Hematopoietic multipotent progenitor cell (in vitro differentiated cells): ENCODE measurements at places on chromosomes 7 and 10. TPM values are rescaled to one million over a fixed set of nuclear protein-coding genes. Genes with fewer than 3 reads are reported as not detected.

The IMPDH1 gene
- 57.9 TPM for total RNA-seq

- no peak for DNase-seq
These were observed 96.3 kb downstream of the CPED1 start for GRCh38 chr7:121084748-121085336.

GRCh38 chr10:31204090-31204489 is 114.9 kb upstream of the ZEB1 start:
- DNase-seq = no peak

DNA sequence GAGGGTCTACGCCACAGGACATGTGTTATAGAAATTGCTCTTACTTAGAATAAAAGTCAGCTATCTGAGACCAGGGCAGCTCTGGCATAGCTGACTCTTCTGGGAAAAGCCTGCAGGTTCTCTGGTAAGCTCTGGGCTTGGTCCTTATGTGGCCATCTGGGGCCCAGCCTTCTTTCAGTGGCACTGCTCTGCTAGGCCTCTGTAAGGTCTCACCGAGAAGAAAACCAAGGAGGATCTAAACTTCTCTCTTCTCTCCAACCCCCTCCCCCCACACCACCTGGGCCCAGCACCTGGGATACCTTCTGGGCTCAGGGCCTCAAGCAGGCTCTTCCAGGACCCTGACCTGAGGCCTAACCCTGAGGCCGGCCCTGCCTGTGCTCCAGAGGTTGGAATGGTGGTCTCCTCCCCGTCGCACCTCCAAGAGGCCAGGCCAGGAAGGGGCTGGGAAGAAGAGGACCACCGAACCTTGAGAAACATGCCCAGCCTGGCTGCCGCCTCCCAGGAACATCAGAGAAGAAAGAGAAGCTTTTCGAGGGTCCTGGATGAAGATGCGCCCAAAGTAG is 323.6 kb downstream of the GFRA1 start:
- no peak for DNase-seq

DNA sequence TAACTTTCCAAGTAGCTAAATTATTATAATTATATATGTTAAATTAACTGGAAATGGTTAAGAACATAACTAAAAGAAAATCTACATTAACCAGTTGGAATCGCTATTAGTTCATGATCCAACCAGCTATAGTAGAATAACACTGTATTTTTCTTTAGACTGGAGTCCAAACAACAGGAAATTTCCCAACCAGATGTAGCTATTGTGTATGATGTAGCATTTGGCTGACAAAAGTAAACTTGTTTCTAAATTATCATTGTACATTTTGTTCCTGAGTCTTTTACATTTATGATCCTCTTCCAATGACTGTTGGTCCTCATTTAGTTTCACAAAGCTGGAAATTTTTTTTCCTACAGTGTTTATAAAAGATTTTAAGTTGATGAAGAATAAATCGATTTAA is 62.1 kb downstream of the PAPSS2 start:
- no peak for DNase-seq

DNA sequence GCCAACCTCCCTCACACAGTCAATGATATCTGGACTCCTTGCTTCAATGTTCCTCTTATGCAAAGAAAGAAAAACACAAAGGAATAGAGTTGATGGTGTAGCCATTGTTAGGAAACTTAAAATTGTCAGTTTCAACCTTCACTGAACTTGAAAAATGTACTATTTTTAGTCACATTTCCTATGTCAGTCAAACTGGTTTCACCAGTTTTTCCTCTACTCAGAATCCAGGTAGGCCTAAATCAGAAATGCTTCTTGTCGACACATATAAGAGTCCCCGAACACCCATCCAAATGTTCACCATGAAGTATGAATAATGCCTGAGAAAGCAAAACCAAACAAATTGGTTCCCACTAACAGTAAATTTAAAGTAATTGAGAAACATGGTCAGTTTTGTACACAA is 42.4 kb upstream of the ZMYND11 start:
- no peak for DNase-seq

DNA sequence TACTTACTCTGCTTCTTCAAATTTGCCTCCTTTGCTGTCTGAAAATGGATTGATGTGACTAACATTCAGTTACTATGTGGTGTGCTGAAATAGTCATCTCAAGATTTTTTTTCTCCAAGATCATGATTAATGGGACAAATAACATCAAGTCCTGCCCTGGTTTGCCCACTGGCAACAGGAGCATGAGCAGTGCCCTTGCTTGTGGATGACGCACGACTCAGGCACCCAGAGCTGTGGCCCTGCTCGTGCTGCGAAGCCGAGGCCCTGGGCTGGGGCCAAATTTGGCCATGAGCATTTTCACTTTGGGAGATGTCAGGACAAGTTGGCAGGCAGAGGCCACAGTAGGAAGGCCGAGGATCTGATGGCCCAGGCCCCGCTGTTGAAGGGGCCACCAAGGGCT is 239.8 kb upstream of the IGFBP3 start:
- no peak for DNase-seq

DNA sequence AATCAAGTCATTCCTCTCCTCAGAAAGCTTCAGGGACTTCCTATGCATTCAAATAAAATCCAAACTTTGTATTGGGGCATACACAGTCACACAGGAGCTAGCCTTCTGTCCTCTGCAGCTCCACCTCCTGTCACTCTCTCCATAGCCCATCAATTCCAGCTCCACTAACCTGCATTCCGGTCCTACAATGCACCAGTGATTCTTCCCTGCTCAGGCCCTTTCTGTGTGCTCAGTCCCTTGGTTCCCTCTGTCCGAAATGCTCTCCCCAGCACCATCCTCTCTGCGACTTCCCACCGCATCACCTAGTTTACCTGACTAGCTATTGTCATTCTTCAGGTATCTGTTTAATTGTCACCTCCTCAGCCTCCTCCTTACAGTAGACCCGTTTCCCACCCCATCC is 26.4 kb upstream of the YAE1 start:
- no peak for DNase-seq

DNA sequence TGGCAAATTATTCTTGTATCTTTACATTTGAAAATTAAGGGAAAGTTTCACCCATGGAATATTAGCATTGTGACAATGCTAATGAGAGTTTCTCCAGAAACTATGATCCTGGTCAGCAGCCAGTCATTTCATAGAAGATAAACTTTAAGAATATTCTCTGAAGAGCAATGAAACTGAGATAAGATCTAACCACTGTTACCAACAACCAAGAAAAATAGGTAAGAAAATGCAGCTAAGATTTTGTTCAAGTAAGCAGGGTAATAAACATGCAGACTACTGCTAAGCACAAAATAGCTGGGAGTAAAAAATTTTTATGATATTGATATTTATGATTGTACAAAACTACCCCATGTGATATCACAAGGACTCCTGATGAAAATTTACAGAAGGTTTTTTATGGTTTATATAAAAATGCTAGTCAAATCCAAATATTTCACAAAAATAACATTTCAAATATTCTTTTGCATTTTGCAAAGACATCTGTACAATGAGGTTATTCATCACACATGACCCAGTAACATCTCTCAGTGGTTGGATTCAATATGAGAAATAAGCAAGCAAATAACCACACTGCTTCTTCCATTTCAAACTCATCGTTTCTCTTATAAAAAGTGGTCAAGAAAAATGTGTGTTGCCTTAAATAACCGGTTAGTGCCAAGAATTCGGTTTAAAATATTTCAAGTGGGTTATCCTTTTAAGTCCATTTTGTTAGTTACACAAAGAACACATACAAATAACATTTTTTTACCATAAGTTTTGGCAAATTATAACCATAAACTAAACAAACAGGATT is 251.6 kb downstream of the DIP2C start:
- DNase-seq = no peak

The FAM13C gene
- not detected for total RNA-seq

DNA sequence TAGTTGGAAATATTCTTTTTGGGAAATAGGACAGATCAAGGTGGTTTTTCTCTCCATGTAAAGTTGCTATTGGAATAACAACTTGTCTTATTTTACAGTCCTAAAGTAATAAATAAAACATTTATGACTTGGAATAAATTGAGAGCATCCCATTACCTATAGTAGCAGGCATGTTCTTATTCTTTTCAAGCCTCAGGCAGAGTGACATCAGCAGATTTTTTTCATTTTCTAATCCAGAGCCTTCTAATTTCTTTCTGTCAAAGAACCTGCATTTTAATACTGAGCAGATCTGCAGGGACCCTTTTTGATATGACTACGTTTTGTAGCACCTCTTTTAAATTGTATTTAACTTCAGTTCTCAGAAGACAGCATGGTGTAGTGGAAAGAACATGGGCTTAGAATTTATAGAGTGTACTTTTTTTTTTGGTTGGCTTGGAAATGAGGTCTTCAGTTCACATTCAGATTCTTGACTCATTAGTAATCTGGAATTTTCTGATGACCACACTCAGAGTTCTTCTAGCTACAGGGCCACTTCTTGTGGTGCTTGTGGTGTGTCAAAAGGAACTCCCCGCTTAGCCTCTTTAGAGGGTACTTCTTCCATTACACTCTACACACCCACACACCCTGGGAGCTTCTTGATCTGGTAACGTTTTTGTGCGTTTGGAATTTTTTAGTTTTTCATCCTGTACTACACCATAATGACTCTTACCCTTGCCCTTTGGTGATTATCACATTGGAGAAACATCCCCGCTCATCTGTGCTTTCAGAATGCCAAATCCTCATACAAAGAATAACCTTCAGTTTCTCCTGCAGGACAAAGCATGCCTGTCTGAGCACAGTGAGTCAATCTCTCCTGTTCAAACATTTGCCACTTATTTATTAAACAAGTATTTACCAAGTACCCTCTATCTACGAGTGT is 34.6 kb downstream of the AGK start:
- no peak for DNase-seq

The PHKG1 gene
- total RNA-seq = 1.1 TPM

GRCh38 chr10:75108684-75109458 is 2.6 kb upstream of the SAMD8 start:
- DNase-seq = no peak

GRCh38 chr7:19930851-19931250 is 157.4 kb upstream of the TMEM196 start:
- no peak for DNase-seq

GRCh38 chr10:72009425-72010081 is 45.4 kb downstream of the CHST3 start:
- DNase-seq = no peak

DNA sequence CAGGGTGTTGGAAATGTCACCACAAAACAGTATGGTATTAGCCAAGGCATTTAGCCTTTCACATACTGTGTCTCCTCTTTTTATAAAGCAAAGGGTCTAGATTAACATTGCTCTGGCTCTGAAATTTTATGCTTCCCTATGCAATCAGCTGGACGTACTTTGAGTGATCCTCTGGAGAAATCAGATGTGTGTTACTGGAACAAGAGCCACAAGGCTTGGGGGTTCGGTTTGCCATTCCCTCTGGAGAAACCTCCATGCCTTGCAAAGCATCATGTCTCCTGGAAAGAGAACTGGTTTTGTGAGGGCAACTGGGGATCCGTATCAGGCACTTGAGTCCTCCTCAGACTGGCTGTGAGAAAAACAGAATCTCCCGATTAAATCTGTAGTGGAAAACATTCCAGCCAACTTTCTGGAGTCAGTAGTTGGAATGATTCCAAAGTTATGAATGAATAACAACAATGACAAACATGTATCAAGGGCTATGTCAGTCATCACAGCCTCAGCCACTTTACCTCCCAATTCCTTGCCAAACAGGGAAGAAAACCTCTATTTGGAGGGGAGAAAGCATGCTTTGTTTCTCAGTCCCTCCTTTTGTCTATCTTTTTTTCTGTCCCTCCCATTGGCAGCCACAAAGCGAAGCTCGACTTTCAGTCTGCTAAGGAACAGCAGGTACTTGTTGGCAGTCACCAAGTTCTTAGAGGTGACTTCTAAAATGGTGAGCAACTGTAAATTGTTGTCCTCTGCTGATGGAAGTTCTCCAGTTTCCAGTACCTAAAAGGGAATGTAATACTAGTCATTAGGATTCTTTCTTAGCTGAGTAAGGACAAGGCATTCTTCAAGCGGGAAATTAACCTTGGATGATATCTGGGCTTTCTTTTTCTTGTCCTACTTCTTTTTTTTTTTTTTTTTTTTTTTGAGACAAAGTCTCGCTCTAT is 864.8 kb upstream of the AUTS2 start:
- no peak for DNase-seq

The CPA1 gene
- not detected for total RNA-seq
